Right hindlimb (tissue), 1 donor: ENCODE measurements at places on chromosomes 11 and 22.

GRCh38 chr22:50676661-50677492 is 4.3 kb downstream of the SHANK3 start:
- no peak for DNase-seq

- DNase-seq: peak; percentile 92
These were observed at the start of gene GPR137 for GRCh38 chr11:64284962-64285884. Gene GPR137, plus strand, starts transcription at chr11:64285848. Its CDS starts 677 bp downstream, at chr11:64286525.

DNA sequence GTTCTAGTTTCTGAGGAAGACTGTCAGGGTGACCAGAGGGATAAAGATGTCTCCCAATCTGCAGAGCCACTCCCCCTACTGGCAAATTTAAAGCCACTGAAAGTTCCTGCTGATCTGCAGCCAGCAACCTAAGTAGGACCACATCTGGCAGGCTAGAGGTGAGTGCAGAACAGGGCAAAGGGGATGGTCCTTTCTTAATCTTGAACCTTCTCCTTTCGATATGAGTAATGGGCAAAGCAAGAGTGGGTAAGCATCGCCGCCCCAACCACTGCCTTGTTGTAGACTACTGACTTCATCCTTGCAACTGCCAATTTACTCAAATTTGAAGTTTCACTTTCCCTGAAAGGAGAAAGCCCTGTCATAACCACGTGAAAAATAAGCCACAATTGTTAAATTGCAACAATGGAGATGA is 30.7 kb downstream of the SCUBE2 start:
- DNase-seq: no peak

- DNase-seq: no peak
These were observed 23.8 kb upstream of the TOLLIP start for GRCh38 chr11:1333091-1333772.

- no peak for DNase-seq
These were observed 4.2 kb upstream of the ME3 start for GRCh38 chr11:86676533-86677154.

- DNase-seq: no peak
These were observed 121.1 kb upstream of the TMEM45B start for GRCh38 chr11:129694538-129694937.

DNA sequence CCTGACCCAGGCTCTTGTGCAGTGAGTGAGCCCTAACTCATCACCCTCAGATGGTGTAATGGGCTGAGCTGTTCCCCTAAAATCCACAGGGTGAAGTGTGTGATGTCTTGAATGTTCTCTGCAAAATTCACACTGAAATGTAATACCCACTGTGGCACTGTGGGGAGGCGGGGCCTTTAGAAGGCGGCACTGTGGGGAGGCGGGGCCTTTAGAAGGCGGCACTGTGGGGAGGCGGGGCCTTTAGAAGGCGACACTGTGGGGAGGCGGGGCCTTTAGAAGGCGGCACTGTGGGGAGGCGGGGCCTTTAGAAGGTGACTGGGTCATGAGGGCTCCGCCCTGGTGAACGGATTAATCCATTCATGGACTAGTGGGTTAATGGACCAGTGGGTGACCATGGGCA is 33.0 kb downstream of the CHID1 start:
- no peak for DNase-seq
